ENCODE measurements at places on chromosomes 1 and 21.

GRCh38 chr1:38603907-38604306 is 255.7 kb downstream of the RRAGC start:
- no peak for DNase-seq

DNA sequence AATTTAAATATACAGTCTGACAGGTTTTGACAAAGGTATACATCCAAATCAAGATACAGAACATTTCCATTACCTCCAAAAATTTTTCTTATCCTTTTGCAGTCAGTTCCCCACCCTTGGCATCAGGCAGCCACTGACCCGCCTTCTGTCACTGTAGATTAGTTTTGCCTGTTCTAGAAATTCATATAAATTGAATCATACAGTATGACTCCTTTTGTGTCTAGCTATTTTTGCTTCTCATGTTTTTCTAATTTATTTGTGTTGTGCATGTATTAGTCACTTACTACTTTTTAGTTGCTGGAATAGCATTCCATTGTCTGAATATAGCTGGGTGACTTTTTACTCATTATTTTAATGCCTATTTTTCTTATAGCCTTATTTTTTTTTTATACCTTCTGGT is 3.8 kb downstream of the UTP25 start:
- DNase-seq = no peak

GRCh38 chr1:184889902-184890301 is 84.4 kb downstream of the NIBAN1 start:
- no peak for DNase-seq

DNA sequence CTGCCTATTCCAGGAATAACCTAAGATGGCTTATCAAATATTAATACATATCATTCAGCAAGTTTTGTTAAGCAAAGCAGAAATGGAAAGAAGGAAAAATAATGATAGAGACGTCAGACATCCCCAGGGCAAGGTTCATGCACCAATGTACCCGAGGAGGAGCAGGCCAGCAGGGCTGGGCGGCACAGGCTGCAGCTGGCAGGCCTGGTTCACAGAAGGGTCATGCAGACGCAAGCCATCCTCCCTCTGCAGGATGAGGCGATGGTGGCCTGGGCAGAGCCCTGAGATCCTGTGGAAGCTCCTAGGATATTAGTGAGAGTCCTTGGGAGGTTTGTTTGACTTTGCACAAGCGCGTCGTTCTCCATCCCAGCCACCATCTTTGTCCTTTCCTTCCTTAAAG is 30.0 kb downstream of the BATF3 start:
- DNase-seq = no peak

DNA sequence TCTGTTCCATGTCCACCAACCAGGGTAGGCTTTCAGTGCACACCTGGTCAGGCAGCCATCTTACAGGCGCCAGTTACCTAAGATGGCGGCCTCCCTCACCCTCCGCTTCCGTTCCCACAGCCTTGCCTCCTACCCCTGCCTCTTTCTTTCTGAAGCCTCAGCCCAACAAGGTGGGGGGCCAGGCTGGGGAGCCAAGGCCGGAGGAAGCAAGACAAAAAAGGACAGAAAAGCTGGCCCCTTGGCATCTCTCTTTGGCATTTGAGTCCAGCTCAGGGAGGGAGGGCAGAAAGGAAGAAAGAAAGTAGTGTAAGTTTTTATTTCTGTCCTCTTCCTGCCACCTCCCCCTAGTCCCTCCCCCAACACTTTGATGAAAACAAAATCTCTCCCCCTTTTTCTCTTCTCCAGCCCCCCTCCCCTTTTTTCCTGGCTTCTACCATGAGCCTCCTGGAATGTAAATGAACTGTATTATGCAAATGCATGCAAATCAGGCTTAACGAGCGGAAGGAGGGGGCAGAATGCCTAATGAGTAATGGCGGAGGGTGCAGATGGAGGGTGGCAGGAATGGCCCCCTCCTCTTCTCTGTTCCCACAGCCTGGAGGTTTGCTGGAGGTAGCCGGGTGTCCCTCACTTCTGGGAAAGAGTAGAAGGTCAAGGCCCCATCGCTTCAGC is 43.8 kb downstream of the RHBG start:
- DNase-seq = no peak

GRCh38 chr21:32350211-32350980 is 42.4 kb downstream of the URB1 start:
- DNase-seq = no peak

GRCh38 chr1:82542766-82543165 is 742.0 kb downstream of the ADGRL2 start:
- no peak for DNase-seq
